ENCODE measurements at places on chromosomes 12 and 14. TPM values are rescaled to one million over a fixed set of nuclear protein-coding genes. Genes with fewer than 3 reads are reported as not detected.

PMCH gene
- not detected for total RNA-seq

RHOJ gene
- 0.33 TPM for total RNA-seq

RERGL gene
- total RNA-seq = not detected

TRIAP1 gene
- total RNA-seq = 14.5 TPM

AHNAK2 gene
- 129 TPM for total RNA-seq

LGR5 gene
- total RNA-seq = not detected

CARMIL3 gene
- total RNA-seq = 0.38 TPM

All from mesangial cell (primary cell).